ENCODE measurements at places on chromosomes 4 and X. TPM values are rescaled to one million over a fixed set of nuclear protein-coding genes. Genes with fewer than 3 reads are reported as not detected.

- DNase-seq, result no peak
- H3K4me3 ChIP-seq, result no peak overlapping the region
- H3K4me1 ChIP-seq, result no peaks in the 10 kb centered on the region
- H3K27ac ChIP-seq, result no peak overlapping the region
- H3K27me3 ChIP-seq, result no peaks in the 10 kb centered on the region
- H3K36me3 ChIP-seq, result no peaks in the 10 kb centered on the region
Observed at GRCh38 chr4:168336837-168337549, 18.4 kb upstream of the DDX60 start.

DNA sequence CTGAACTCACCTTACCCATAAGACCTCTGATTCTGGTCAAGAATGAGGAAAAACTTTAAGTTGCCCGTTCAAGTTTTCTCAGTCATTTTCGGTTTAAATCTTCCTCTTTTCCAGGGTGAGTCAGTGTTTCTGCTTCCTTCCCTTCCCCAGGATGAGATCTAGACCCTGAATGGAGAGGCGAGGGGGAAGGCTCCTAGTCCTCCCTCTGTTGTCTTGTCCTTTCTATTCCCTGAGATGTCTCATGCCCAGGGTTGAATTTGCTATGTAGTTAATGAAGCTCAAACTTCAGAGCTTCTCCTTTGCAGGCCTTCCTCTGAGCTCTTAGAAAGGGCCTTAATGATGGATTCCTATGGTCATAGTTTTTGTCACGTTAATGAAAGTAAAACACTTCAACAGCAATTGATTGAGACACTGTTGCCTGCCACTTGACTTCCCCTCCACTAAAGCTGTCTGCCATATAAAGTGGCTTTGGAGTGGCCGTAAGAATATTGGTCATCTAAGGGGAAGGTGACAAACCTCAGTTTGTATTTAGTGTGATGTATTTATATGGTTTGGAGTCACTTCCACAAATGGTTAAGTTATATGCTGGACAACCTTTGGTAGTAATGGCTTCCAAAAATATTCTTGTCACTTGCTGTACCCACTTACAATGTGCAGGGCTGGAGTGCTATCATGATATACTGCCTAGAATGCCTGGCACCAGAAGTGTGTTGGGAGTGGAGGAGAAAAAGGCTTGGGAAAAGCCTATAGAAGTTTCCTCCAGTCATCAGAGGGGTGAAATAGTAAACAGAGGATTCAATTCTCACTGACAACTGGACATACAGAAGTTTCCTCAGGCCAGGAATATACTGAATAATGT lies 24.3 kb upstream of the GPRIN3 start:
- no peak overlapping the region for H3K27ac ChIP-seq

GRCh38 chr4:82905205-82905604 lies 4.7 kb downstream of the THAP9 start:
- H3K27me3 ChIP-seq, result no peaks in the 10 kb centered on the region
- H3K4me3 ChIP-seq, result no peak overlapping the region
- no peaks in the 10 kb centered on the region for H3K36me3 ChIP-seq
- peaks cover 3% of the 10 kb centered on the region for H3K4me1 ChIP-seq
- no peak overlapping the region for H3K27ac ChIP-seq
- peak; percentile 47 for DNase-seq

- no peak for DNase-seq
- no peaks in the 10 kb centered on the region for H3K36me3 ChIP-seq
- no peaks in the 10 kb centered on the region for H3K27me3 ChIP-seq
- H3K27ac ChIP-seq, result no peak overlapping the region
Observed at GRCh38 chr4:98945297-98945850, 16.4 kb upstream of the EIF4E start.

DNA sequence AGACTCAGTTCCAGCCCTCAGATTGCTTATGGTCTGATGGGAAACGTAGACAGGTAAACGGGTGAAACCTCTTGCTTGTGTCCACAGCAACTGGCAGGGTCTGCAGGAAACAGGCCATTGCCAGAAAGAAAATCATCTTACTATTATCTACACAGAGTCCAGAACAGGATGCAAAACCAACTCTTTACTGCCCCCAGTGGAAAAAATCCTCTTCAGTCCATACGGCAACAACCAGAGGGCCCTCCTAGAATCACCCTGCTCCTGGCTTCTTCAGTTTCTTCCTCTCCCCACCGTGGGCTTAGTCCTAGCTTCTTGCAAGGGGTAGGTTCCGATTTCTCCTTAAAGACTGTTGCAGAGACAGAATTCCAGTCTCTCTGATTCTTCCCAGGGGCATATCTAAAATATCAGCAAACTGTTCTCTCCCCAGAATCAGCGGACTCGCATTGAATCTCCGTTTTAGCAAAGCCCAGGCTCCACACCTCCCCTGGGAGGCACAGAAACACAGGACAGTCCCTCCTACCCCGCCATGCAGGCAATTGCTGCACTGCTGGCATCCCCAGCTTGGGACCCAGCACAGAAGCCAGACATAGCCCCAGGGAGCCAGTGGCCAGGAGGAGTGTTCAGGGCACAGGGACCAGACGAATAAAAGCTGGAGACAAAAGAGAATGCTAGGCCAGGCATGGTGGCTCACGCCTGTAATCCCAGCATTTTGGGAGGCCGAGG lies 41.0 kb upstream of the SH3RF1 start:
- H3K36me3 ChIP-seq, result no peaks in the 10 kb centered on the region
- H3K4me1 ChIP-seq, result no peaks in the 10 kb centered on the region
- no peak overlapping the region for H3K4me3 ChIP-seq
- H3K27ac ChIP-seq, result no peak overlapping the region

GRCh38 chrX:44997888-44998287 lies 124.9 kb downstream of the KDM6A start:
- DNase-seq, result no peak
- H3K27ac ChIP-seq, result no peak overlapping the region
- no peak overlapping the region for H3K4me3 ChIP-seq

GRCh38 chr4:114077610-114078009 lies 98.2 kb upstream of the ARSJ start:
- no peak for DNase-seq
- no peaks in the 10 kb centered on the region for H3K27me3 ChIP-seq
- H3K4me1 ChIP-seq, result no peaks in the 10 kb centered on the region
- H3K36me3 ChIP-seq, result no peaks in the 10 kb centered on the region
- no peak overlapping the region for H3K27ac ChIP-seq

DNA sequence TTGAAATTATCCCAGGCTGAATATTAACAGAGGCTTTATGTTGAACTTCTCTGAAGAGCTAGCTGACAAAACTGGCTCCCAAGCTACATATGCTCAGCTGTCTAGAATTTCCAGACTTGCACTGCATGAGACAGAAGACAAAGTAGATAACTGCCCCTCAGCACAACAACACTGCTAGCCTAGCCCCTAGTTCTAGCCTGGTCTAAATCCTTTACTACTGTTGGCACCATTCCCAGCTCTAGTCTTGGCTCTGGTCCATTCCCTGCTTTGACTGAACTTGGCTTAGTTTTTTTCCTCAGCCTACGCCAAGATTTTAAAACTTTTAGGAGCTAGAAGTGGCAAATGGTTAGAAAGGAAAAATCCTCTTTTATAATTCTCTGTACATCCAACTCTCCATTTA lies 7.6 kb upstream of the OPHN1 start:
- no peaks in the 10 kb centered on the region for H3K36me3 ChIP-seq
- peaks cover 3% of the 10 kb centered on the region for H3K4me1 ChIP-seq
- no peaks in the 10 kb centered on the region for H3K27me3 ChIP-seq
- DNase-seq, result no peak

DNA sequence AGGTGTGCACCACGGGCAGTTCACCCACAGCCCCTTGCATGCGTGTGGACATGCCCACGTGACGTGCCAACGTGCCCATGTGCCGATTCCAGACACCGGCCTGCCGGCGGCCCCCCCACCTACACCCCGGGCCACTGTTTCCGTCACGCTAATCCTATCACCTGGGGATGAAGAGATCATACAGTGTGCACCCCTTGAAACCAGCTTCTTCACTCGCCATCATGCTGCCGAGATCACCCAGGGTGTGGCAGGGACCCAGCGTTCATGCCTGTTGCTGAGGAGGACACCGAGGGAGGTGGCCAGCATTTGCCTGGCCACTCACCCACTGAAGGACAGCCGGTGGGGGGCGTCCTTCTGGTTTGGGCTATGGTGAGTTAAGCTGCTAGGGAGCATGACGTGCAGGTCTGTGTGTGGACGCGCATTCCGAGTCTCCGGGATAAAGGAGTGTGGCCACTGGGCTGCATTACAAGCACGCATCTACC lies 14.1 kb downstream of the CTBP1 start:
- H3K27ac ChIP-seq, result no peak overlapping the region
- no peaks in the 10 kb centered on the region for H3K27me3 ChIP-seq
- no peak for DNase-seq
- H3K36me3 ChIP-seq, result peaks cover 90% of the 10 kb centered on the region
- H3K4me1 ChIP-seq, result peaks cover 3% of the 10 kb centered on the region
- H3K4me3 ChIP-seq, result no peak overlapping the region

GRCh38 chr4:150464523-150464922 lies 117.4 kb upstream of the MAB21L2 start:
- H3K36me3 ChIP-seq, result peaks cover 7% of the 10 kb centered on the region
- no peaks in the 10 kb centered on the region for H3K4me1 ChIP-seq

DNA sequence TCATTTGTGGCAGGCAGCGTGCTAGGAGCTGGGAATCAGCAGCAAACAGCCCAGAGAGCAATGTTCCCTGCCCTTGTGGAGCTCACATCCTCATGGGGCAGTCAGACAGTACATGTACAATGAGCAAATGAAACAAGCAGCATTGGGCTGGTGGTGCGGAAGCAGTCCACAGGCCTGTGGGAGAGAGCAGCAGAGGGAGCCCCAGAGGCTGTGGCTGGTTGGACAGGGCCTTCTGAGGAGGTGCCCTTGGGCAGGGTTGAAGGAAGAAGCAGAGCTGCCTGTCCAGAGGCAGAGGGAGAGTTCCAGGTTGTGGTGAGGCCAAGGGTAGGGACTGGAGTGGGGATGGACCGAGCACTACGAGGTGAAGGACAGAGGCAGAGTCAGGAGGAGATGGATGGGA lies 22.5 kb downstream of the MMGT1 start:
- no peak overlapping the region for H3K4me3 ChIP-seq
- no peak for DNase-seq
- no peak overlapping the region for H3K27ac ChIP-seq
- H3K27me3 ChIP-seq, result no peaks in the 10 kb centered on the region
- no peaks in the 10 kb centered on the region for H3K36me3 ChIP-seq

SASH3 gene
- total RNA-seq, result 70.8 TPM

FGFR3 gene
- not detected for total RNA-seq

LRIT3 gene
- not detected for total RNA-seq

MAGEB17 gene
- total RNA-seq, result not detected

AREG gene
- total RNA-seq, result 63.8 TPM

All from CD4-positive, alpha-beta T cell (primary cell).